Anterior cingulate cortex (tissue), 58 donors: ENCODE measurements at places on chromosomes 13 and 19.

- no peak for DNase-seq
Measured at GRCh38 chr13:109818886-109819285, 32.5 kb upstream of the IRS2 start.

- DNase-seq: no peak
Measured at GRCh38 chr19:13097463-13098258, 5.0 kb downstream of the LYL1 start.

- DNase-seq: no peak
Measured at GRCh38 chr19:17553256-17553655, 2.2 kb upstream of the COLGALT1 start.

- DNase-seq: no peak
Measured at GRCh38 chr13:48564056-48564455, 31.2 kb upstream of the RCBTB2 start.

- no peak for DNase-seq
Measured at GRCh38 chr13:98476538-98476966, 100.4 kb downstream of the STK24 start.

- no peak for DNase-seq
Measured at GRCh38 chr19:50835103-50835784, 1.9 kb upstream of the KLK15 start.

GRCh38 chr13:99975626-99976025, 4.1 kb upstream of the ZIC5 start:
- no peak for DNase-seq

DNA sequence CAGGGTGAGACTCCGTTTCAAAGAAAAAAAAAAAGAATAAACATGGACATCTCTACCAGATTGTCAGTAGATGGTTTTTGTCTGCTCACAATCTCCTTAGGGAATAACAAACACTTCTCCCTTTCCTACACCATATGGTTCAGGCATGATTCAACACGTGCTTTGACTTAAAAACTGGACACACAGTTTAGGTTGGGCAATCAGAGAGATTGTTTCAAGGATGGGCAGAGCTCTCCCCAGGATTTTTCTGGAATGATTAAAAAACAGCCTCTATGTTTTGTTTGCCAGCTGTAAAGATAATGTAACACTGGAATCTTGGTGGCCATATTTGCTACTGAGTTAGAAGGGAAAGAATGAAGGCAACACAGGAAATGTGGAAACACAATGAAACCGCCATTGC, 150.1 kb upstream of the TSC22D1 start:
- DNase-seq: no peak
